KBM-7 (cell line): ENCODE measurements at places on chromosomes 3 and 15.
A peak's percentile ranks its signal among the peaks of the same experiment; 100 is the strongest.

DNA sequence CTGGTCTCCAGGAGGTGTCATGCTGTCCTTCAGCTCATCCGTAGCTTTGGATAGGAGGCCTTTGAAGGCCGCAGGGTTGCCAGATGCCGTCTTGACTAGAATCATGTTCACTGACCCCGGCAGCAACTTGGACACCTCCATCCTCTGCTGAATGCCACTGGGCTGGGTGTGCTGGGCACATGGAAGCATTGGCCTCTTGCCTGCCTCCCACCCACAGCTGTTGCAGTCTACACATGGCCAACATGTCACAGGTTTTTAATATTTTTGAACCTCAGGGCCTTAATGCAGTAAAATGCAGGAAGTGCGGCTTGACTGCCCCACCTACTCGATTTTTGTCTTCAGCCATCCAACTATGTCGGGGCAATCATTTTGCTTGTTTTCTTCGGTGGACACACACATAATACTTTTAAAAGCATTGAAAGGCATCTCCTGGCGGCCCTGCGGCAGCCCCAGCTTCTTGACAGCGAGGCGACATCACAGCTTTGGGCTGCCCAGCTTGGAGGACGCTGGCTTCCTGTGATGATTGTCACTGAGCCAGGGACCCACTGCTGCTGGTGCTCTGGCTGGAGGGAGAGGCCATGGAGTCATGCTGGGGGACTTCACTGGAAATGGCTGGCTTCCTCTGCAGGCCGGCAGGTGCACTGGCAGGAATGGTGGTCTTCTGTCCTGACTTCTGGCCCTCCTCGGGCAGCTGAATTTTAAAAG, 31.6 kb upstream of the ACAD9 start:
- DNase-seq, result no peak

- peak; percentile 55 for DNase-seq
Measured at GRCh38 chr15:52308446-52309153, 13.0 kb upstream of the MYO5C start.

DNA sequence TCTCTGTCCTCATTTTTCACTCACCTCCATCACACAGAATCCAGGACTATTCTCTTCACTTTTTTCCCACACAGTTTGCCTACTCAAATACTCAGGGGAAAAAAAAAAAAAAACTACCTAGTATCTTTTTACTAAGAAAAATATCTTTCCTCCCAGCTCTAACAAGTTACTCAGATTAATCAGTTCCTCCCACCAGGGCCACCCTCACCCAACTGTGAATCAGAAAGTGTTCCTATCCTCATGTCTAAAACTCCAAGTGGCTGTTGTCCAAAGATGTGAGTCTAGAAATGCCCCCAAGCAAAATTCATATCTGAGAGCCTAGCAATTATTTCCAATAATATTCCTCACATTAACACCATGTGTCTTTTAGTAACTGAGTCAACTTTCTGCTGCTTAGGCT, 268.0 kb downstream of the ERC2 start:
- DNase-seq, result no peak

- DNase-seq, result no peak
Measured at GRCh38 chr3:42819351-42819965, 10.2 kb downstream of the ACKR2 start.

- DNase-seq, result no peak
Measured at GRCh38 chr3:157182879-157183278, 22.9 kb upstream of the CCNL1 start.
